ENCODE measurements at places on chromosomes 6 and 20.

GRCh38 chr6:165974817-165975216, 192.8 kb downstream of the TBXT start:
- no peak for DNase-seq

DNA sequence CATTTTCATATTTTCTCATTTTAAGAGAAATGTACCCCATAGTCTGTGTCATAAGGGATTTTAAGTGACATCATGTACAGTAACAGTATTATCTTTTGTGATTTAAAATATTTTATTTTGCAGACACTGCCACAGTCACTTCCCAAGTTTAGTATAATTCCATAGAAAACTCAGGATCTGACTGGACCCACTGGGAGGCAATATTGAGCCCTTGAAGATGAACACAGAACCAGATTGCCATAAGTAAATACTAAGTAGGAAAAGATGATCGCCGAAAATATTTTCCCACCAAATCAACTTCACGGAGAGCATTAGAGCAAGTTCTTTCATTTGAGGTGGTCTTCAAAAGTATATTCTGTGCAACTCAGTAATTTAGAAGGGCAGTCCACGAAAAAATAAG, 17.6 kb upstream of the PKHD1 start:
- peak; percentile 13 for DNase-seq

- DNase-seq: no peak
Observed at GRCh38 chr6:3331971-3332370, 73.2 kb downstream of the PSMG4 start.

GRCh38 chr6:72182337-72183246, 296.2 kb downstream of the RIMS1 start:
- peak; percentile 26 for DNase-seq

GRCh38 chr20:63628246-63628975, 1.5 kb upstream of the GMEB2 start:
- DNase-seq: peak; percentile 60

Measured in kidney glomerular epithelial cell (primary cell).